Activated CD4-positive, alpha-beta memory T cell treated with anti-CD3 and anti-CD28 coated beads for 36 hours (primary cell): ENCODE measurements at places on chromosomes 13 and 19. TPM values are rescaled to one million over a fixed set of nuclear protein-coding genes. Genes with fewer than 3 reads are reported as not detected.
A peak's percentile ranks its signal among the peaks of the same experiment; 100 is the strongest.

SRRM5 gene
- total RNA-seq = 0.39 TPM

IGFL1 gene
- total RNA-seq = not detected

GRIN2D gene
- total RNA-seq = 0.07 TPM

PRR22 gene
- 2.6 TPM for total RNA-seq

KLK15 gene
- not detected for total RNA-seq

CACNG7 gene
- not detected for total RNA-seq

ZNF415 gene
- total RNA-seq = 0.88 TPM

GCDH gene
- total RNA-seq = 34.4 TPM

ACTMAP gene
- total RNA-seq = 14.1 TPM

KLK12 gene
- total RNA-seq = not detected

CALR3 gene
- total RNA-seq = not detected

PSG2 gene
- total RNA-seq = not detected

ATP4B gene
- total RNA-seq = not detected

FAM216B gene
- not detected for total RNA-seq

TBXA2R gene
- total RNA-seq = 0.31 TPM

LSR gene
- 25.4 TPM for total RNA-seq

DNA sequence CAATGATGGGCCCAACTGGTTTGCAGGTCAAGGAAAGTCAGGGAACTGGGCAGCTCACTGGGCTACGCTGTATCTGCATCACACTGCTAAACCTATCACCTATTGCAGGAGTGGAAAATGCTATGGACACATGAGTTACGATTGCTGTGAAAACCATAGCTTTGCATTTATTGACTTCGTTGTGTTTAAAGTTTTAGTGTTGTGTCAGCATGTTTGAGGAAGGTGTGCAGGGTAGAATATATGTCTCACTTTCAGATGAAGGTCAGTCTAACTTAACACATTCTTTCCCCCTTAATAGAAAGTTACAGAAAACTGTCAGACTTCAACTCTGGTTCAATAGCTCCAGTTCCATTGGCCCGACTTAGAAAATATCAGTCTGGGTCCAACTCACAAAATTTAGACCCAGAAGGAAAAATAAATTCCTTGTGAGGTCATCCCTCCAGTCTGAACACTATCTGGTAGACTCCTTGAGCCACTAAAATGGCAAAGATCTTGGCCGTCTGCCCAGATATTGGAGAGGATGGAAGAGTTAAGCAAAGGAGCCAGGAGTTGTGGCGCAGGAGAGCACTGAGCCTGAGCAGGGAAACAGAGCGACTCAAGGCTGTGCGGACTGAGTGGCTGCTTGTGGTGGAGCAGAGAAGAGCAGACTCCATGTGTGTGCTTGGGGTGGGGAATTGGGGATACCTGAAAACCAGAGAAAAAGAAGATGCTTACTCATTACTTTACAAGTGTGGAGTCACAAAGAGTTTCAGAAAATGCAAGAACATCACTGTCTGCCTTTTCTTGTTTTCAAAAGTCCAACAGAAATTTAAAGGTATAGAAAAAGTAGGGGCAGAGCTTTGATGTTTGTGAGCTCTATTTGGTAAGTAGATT lies 518.5 kb downstream of the FGF9 start:
- DNase-seq = no peak

DNA sequence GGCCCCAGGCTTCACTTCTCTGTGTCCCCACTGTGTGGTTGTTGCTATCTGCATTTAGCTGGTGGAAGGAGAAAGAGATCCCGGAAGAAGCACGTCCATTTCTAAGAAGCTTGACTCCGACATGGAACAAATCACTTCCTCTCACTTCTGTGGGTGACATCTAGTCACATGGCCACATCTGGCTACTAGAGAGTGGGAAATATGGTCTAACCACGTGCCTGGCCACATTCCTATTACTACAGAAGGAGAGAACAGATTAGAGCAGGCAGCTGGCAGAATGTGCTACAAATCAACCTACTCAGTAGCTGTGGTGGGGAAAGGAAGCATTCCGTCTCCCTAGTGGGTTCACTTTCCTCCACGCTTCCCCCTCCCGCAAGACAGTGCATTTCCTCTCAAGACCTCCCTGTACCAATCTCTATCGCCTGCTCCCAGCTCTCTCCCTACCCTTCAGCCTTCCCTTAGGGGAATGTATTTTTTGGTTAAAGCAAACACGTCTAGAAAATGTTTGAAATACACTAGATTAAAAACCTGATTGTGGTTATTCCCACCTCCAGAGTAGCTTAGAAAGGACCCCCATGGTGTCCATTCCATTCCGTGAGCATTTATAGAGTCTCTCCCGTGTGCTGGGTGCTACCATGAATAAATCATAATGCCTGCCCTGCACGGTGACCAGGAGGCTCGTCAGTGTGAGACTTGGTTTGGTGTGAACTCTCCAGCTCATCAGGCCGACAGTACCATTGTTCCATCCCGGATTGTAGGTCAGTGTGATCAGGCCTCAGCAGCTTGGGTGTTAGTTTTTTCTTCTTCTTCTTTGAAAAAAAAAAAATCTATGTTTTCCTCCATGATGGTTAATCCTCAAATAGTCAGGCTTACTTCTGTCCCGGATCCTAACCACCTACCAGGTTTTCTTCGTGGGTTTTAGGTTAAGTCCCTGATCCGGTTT lies 8.0 kb upstream of the AMER2 start:
- DNase-seq = no peak

GRCh38 chr13:73857106-73857505 lies 277.1 kb downstream of the KLF12 start:
- DNase-seq = no peak

GRCh38 chr13:98846521-98846920 lies 94.0 kb upstream of the SLC15A1 start:
- DNase-seq = no peak

GRCh38 chr13:60519496-60519895 lies 122.5 kb downstream of the TDRD3 start:
- DNase-seq = no peak

- peak; percentile 78 for DNase-seq
These were observed 43.2 kb downstream of the ZNF571 start for GRCh38 chr19:37551129-37551993.

- DNase-seq = no peak
These were observed 31.9 kb downstream of the SLC25A42 start for GRCh38 chr19:19095691-19096090.

GRCh38 chr13:23740002-23740401 lies 149.2 kb downstream of the MIPEP start:
- no peak for DNase-seq

DNA sequence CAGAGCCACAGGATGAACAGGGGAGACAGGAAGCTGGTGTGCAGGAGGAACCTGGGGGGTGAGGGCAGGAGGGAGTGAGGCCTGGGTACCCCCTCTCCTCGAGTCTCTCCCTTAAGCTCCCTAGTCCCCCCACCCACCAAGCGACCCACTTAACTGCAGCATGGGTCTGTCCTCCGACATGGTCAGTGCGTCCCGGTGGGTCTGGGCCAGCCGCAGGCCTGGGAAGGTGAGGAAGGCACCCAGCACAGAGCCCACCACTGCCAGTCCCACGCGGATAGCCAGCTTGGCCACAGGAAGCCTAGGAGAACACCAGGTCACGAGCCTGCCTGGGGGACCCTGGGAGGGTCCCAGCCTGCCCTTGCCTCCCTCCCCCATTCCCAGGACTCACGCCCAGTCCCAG lies 16.9 kb downstream of the TMEM161A start:
- DNase-seq = no peak

DNA sequence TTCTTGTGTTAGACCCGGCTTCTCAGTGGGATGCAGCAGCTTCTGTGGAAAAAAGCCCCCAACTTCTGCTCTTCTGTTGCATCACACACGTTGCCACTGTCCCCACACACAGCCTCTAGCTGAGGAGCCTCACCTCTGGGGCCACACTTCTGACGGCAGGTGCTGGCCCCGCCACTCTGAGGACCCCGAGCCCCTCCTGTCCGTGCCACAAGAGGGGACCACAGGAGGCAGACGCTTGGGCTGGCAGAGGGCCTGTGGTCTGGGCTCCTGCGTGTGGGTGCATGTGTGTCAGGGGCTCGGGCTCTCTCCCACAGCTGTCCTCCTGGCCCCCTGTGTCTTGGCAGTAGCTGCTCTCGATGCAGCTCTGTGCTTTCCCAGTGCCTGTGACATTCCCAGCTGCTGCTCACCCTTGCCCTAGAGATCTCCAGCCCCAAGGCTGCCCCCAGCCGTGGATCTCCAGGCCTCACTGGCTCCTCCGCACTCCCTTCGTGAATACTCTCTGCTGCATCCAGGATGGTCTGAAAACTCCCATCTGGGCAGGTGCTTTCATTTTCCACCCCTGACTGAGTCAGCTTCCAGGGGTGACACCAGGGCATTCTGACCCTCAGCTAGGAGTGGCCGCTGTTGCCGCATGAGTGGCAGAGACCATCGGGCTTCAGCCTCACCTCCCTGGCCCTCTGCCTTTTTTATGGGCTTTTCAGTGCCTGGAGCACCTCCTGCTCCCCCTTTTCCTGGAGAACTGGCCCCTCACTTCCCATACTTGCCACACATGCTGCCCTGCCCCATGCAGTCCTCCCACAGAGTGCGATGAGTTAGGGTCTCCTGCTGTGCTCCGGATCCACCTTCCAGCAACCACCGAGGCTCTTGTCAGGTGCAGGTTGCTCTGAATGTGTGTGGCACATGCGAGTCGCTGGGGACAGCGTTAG lies 13.7 kb downstream of the MAU2 start:
- no peak for DNase-seq

- peak; percentile 60 for DNase-seq
These were observed 57.3 kb downstream of the MBD3L2B start for GRCh38 chr19:6963937-6964336.

DNA sequence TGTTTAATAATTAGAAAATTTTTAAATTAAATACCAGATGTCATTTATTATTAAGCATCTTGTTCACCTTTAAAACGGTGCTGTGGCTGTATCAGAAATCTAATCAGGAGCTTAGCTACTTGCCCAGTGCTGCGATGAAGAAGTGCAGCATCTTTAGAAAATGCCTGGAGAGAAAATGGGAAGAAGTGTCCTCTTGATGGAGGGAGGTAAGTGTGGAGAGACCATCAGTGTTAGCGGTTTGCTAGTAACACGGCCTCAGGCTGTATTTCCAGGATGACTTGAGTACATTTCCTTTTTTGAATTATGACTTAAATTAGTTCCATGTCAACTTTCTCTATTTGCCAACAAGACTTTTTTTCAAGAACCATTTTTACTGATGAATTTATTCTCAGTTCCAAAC lies 74.1 kb downstream of the SHISA2 start:
- no peak for DNase-seq

- no peak for DNase-seq
These were observed 63.9 kb downstream of the LHFPL6 start for GRCh38 chr13:39538816-39539790.

GRCh38 chr13:99805361-99805760 lies 166.2 kb downstream of the ZIC5 start:
- no peak for DNase-seq

DNA sequence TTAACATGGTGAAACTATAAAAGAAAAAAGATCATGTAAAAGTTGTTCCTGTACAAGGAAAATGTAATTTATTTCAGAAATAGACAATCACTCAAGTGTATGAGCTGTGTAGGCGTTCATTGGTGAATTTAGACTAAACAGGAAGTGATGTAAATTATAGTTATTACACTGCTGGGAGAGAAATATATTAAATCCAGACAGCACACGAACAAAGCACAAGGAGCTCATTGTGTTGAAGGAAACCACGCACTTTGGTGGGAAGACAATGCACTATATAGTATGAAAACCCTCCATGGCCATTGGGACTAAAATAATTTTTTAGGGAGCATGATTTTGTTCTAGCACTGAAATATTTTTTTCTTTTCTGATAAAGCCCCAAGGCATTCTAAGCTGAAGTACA lies 450.5 kb downstream of the KLF12 start:
- DNase-seq = no peak

DNA sequence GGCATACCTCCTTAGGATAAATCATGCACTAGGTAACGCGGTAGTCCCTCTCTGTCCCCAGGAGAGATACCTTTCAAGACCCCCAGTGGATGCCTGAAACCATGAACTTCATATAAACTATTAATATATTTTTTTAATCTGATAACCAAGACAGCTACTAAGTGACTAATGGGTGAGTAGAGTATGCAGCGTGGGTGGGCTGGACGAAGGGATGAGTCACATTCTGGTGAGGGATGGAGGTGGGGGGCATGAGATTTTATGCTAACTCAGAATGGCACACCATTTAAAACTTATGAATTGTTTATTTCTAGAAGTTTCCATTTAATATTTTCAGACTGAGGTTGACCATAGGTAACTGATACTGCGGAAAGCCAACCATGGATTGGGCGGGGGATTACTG lies 46.2 kb downstream of the CDK8 start:
- DNase-seq = no peak

DNA sequence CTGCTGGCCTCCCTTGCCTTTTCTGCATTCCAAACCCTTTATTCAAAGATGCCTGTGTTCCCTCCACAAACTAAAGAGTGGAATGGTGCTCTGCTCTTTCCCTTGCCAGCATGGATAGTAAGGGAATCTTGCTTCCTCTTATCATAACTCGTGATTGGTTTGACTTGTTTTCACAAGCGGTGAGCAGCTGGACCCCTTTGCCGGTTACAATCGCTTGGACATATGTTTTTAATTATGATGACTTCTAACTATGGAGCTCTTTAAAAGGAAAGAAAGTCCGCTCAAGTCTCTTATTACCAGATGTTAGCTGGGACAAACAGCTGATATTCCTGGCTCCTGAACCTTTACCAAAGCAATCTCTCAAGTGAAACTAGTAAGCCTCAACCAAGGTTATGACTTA lies 1094.7 kb downstream of the UQCRFS1 start:
- DNase-seq = no peak

DNA sequence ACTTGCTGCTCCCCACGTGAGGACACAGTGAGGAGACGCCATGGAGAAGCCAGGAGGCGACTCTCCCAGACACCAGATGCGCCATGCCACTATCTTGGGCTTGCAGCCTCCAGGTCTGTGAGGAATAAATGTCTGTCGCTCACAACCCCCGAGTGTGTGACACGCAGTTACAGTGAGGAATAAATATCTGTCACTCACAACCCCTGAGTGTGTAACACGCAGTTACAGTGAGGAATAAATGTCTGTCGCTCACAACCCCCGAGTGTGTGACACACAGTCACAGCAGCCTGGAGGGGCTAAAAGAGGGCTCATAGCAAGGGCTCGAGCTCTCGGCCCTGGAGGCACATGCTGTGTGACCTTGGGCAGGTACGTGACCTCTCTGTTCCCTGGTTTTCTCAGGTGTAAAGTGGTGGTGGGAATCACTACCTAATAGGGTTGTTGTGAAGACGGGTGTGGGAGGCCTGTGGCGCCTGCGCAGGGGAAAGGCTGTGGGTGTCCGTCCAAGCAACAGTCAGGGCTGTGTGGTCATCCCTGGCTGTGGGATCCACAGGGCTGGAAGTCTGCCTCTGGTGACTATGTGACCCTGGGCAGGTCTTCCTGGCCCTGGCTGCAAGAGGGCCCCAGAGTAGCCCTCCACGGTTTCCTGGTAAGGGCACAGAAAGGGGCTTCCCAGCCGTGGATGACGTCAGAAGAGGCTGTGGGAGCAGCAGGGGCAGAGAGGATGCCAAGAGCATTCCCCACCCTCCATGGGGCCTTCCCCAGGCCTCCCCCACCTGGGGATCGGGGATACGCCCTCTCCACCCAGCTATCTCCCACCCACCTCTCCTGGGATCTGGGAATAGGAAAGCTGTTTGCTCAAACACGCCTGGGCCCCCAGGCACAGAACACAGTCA lies 77.7 kb downstream of the C1QTNF9 start:
- no peak for DNase-seq

- peak; percentile 67 for DNase-seq
These were observed 23.8 kb downstream of the GJA3 start for GRCh38 chr13:20136781-20137703.

GRCh38 chr19:55156202-55157063 lies 1.1 kb downstream of the TNNI3 start:
- DNase-seq = peak; percentile 60

GRCh38 chr13:98648686-98649085 lies 71.8 kb upstream of the STK24 start:
- no peak for DNase-seq
